CD4-positive, CD25-positive, alpha-beta regulatory T cell (primary cell): ENCODE measurements at places on chromosomes 3 and 15. TPM values are rescaled to one million over a fixed set of nuclear protein-coding genes. Genes with fewer than 3 reads are reported as not detected.

The ATG7 gene
- polyA plus RNA-seq = 15.3 TPM

The GUCA1C gene
- polyA plus RNA-seq = not detected

DNA sequence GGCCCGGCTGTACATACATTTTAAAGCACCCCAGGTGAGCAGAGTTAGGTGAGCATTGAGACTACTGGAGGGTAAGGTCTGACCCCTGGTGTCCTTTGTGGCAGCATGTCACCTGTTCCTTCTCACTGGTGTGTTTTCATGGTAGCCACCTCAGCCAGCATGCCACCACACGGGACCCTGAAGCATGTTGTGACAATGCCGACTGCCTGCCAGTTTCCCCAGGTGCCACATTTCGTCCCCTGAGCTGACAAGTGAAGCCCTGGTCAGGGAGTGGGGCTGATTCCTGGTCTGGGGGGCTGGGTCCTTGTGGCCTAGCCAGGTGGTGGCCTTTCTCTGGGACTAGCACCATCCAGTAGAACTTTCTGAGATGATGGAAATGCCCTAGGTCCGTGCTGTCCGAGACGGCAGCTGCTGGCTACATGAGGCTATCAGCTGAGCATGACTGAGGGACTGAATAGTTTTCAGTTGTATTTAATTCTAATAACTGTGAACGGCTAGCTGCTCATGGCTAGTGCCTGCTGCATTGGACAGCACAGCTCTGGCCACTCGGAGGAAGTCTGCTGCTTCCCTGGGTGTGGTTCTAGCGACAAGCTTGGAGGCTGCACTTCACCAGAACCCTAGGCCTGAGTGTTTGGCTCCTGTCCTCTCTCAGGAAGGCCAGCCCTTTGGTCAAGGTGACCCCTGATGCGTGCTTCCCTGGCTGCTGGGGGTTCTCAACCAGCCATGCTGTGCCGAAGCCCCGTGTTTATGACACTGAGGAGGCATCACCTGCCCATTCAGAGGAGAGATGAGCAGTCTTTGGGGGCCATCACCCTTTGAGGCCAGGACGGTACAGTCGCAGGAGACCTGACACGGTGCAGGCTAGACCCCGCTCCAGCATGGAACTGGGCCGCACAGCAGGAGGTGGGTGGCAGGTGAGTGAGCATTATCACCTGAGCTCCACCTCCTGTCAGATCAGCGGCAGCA lies 3.9 kb downstream of the C3orf22 start:
- no peak overlapping the region for H3K4me3 ChIP-seq
- H3K36me3 ChIP-seq = no peaks in the 10 kb centered on the region
- H3K27ac ChIP-seq = no peak overlapping the region
- H3K4me1 ChIP-seq = no peaks in the 10 kb centered on the region
- DNase-seq = no peak
- H3K27me3 ChIP-seq = no peaks in the 10 kb centered on the region

DNA sequence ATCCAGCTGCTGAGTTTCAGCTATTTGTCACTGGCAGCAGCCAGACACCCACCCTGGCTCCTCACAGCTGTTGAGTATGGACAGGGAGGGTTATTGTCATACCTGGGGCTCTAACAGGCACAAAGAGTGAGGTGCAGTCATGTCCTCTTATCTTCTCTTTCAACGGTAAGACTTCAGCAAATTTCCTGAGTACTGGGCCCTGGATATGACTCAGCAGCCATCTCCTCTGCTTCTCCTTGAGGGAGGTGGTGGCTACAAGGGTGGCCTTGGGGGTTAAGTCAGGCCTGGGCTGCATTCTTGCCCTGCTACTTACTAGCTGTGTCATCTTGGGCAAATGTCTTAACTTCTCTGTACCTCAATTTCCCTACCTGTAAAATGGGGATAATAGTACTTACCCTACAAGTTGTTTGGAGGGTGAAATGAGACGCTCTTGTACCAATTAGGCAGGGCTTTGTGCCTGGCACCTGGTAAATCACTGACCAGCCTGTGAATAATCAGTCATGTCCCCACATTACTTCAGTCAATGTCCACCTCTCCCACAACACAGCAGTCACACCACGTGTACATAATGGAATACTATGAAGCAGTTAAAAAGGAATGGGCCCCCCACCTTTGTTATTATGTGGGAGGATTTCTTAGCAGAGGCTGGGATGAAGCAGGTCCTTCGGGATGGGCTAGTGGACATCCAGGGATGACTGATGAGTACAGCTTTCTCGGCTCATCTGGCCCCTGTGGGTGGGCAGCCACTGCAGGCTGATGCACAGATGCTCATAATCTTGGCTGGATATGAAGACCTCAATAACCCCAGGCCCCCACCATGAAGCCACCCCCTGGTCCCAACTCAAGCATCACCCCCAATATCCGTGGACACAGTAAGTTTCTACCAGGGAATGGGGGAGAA lies 528.8 kb downstream of the SHQ1 start:
- no peak overlapping the region for H3K4me3 ChIP-seq
- H3K36me3 ChIP-seq = no peaks in the 10 kb centered on the region
- no peaks in the 10 kb centered on the region for H3K27me3 ChIP-seq
- no peaks in the 10 kb centered on the region for H3K4me1 ChIP-seq
- peak; percentile 25 for DNase-seq

DNA sequence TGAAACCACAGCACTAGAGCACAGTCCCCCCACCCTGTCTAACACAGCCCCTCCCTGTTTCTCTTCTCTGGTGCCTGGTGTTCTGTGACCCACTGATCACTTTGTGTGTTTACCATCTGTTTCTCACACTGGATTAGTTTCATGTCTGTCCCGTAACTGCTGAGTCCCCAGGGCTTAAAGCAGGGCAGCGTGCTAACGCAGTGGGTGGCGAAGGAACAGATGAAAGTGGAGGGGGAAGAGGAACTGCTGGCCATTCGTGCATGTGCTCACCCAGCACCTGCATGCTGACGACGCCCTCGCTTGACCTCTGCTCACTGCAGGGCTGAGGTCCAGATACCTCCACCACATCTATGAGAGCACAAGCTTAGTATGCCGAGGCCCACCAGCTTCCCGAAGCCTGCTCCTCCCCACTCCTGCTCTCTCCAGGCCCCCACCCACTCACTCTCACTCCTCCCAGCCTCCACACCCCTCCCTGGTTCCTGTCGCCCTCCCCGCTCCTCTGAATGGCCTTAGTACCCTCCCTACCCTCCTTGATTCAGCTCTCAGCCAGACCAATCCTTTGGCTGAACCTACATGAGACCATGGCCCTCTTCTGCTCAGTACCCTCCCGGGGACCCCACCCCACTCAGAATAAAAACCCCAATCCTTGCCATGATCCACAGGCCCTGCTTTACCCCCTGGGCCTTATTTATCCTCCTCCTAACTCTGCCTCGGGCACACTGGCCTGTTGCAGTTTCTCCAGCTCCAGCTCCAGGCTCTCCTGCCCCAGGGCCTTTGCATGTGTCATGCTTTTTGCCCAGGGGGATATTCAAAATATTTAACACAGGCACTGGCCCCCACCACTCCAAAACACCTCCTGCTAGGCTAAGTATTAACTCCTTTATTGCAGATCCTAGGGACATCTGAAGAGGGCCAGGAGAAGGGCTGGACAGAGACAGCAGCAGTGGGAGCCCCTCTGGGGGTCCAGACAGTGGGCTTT lies 15.1 kb upstream of the IQSEC1 start:
- H3K27me3 ChIP-seq = no peaks in the 10 kb centered on the region
- DNase-seq = no peak
- H3K27ac ChIP-seq = no peak overlapping the region
- peaks cover 6% of the 10 kb centered on the region for H3K4me1 ChIP-seq
- H3K36me3 ChIP-seq = no peaks in the 10 kb centered on the region

DNA sequence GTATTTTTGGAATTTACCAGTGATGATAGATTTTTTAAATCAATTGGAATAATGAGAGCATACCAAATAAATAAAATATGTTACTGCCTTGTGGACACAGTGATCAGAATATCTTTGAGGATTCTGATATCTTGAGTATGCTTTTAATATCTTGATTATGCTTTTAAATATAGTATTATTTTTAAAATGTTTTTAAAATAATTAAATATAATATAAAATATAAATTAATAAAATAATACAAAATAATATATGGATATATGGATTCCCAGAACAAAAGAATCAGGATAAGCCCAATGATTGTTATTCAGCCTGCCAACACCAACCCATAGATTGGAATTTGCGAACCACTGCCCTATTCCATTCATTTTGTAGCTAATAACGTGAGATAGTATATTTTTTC lies 91.9 kb upstream of the MLF1 start:
- no peaks in the 10 kb centered on the region for H3K4me1 ChIP-seq
- DNase-seq = no peak
- H3K27me3 ChIP-seq = no peaks in the 10 kb centered on the region
- no peak overlapping the region for H3K4me3 ChIP-seq
- no peak overlapping the region for H3K27ac ChIP-seq

DNA sequence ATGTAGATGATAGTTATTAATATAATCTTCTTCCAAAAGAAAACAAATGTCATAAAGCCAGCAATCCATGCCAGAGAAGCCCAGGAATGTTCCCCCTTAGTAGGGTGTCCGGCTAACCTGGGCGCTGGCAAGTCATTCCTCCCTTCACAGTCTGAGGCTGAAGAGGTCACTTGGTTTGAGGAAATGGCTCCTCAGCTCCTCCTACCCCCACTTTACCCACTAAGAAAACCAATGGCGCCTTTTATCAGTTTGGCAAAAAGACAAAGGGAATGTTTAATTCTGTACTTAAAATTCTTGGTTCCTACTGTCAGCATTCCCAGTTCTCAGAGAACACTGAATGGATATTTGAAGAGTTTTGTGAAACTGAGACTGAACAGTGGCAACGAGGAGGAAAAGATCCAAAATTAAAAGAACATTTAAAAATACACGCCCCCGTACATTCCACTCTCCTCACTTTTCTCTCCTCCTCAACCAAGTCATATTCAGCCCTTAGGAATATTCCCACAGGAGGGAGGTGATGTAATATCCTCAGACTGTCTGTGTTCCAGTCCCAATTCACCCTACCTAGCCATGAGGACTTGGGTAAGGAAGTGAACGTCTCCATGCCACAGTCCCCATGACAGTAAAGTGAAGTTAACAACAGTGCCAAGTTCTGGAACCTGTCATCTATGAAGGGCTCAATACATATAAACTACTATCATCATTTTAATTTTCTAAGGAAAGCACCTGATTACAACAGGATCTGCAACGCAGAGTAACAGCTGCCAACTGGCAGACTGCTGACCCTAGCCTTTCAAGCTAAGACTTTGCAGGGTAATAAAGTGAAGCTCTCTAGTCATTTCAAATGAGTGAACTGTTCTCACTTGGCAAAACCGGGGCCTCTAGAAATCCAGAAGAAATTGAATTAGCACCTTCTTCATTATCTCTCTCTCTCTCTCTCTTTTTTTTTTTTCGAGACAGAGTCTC lies 234.5 kb upstream of the ICE2 start:
- H3K4me1 ChIP-seq = no peaks in the 10 kb centered on the region
- no peak overlapping the region for H3K27ac ChIP-seq
- H3K27me3 ChIP-seq = no peaks in the 10 kb centered on the region

DNA sequence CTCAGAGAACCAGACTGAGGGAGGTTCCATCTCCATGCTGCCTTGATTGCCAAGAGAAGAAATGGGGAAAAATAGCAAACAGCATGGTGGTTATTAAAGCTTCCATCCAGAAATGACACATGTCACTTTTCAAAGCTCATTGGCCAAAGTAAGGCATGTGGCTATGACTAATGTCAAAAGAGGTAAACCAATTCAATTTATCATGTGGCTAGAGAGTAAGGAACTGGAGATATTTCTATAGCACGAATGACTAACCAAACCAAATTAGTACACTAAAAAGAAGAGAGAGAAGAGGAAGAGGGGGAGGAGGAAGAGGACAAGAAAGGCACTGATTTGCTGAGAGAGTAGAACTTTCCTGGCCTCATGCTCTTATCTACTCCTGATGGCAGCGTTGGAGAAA lies 115.2 kb upstream of the SLC6A11 start:
- peaks cover 38% of the 10 kb centered on the region for H3K27me3 ChIP-seq
- H3K4me3 ChIP-seq = no peak overlapping the region
- no peak for DNase-seq
- H3K36me3 ChIP-seq = no peaks in the 10 kb centered on the region
- H3K4me1 ChIP-seq = no peaks in the 10 kb centered on the region
- no peak overlapping the region for H3K27ac ChIP-seq

DNA sequence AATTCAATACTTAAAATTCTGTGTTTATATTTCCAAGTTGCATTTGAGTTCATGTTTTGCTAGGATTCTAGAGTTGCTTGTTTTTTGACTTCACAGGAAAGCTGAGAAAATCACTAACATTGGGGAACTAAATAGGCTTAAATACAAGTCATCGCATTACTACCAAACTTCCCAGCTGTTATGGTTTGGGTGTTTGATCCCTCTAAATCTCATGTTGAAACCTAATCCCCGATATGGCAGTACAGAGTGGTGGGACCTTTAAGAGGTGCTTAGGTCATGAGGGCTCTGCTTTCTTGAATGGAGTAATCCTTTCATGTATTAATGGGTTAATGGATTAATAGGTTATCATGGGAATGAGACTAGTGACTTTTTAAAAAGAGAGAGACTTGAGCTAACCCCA lies 77.2 kb upstream of the ARPP21 start:
- H3K4me3 ChIP-seq = no peak overlapping the region
- no peaks in the 10 kb centered on the region for H3K36me3 ChIP-seq
- H3K27ac ChIP-seq = no peak overlapping the region
- DNase-seq = no peak
- no peaks in the 10 kb centered on the region for H3K27me3 ChIP-seq

- H3K36me3 ChIP-seq = no peaks in the 10 kb centered on the region
- H3K27me3 ChIP-seq = peaks cover 2% of the 10 kb centered on the region
- no peaks in the 10 kb centered on the region for H3K4me1 ChIP-seq
Measured at GRCh38 chr15:39591141-39591895, 10.4 kb downstream of the THBS1 start.
